ENCODE measurements at places on chromosomes 11 and 22. TPM values are rescaled to one million over a fixed set of nuclear protein-coding genes. Genes with fewer than 3 reads are reported as not detected.

The MED15 gene
- 7.3 TPM for polyA plus RNA-seq

DNA sequence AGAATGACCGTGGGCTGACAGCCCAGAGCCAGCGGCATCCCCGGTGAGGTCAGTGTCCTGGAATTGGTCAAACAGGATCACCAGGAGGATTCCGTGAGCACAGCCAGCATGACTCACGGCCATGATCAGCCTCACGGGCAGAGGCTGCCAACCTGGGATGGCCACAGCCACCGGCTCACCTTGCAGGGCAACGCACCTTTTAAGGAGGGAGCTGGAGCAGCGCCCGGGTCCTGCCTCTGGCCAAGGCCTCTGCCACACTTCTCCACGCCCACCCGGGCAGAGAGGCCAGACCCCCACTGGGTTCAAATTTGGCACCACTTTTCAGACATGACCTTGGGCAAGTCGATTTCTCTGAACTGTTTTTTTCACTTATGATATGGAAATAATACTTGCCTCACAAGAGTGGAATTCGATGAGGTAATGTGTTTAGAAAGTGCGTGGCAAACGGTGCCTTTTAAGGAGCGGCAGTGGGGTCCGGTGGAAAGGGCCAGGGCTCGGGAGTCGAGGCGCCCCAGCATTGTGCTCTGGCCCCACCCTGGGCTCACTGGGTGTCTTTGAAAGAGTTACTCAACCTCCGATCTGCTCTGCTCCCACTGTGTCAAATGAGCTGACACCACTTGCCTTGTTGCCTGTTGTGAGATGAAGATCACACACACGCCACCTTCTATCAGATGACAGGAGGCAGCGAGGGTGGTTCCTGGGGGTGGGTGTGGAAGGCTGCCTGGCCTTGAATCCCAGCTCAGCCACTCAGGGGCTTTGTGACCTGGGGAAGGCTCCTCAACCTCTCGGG lies 16.0 kb downstream of the TXN2 start:
- no peaks in the 10 kb centered on the region for H3K36me3 ChIP-seq
- H3K4me3 ChIP-seq, result no peak overlapping the region
- no peaks in the 10 kb centered on the region for H3K27me3 ChIP-seq
- H3K27ac ChIP-seq, result no peak overlapping the region
- DNase-seq, result no peak

DNA sequence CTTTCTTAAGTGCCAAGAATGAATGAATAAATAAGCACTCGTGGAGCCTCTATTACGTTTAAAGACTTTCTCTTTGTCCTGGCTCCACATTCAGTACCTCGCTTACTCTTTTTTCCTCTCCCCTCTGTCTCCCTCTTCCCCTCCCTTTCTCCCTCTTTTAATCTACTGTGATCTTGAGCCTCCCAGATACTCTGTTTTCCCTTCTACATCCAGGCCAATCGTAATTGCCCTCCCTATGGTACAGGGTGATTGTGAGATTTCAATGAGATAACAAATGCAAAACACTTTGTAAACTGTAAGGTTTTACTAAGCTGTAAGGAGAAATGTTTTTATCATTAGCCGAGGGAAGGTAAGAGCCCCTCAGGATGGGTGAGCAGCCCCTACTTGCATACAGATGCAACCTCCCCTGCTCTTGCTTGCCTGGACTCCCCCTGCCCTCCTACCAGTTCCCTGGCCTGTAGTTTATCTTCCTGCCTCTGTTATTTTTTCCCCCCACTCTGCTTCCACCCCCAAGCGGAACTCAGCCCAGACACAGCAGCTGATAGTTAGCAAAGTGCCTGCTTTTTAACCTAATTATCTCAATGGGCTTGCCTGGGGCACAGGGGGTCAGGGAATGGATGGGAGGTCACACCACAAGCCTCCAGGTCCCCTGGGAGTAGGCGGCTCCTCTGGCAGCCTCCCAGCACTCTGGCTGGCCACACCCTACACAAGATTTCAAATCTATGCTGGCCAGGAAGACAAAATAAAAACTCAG lies 76.9 kb upstream of the CADM1 start:
- no peak overlapping the region for H3K27ac ChIP-seq
- no peak for DNase-seq
- H3K27me3 ChIP-seq, result no peaks in the 10 kb centered on the region
- no peaks in the 10 kb centered on the region for H3K4me1 ChIP-seq
- no peak overlapping the region for H3K4me3 ChIP-seq

DNA sequence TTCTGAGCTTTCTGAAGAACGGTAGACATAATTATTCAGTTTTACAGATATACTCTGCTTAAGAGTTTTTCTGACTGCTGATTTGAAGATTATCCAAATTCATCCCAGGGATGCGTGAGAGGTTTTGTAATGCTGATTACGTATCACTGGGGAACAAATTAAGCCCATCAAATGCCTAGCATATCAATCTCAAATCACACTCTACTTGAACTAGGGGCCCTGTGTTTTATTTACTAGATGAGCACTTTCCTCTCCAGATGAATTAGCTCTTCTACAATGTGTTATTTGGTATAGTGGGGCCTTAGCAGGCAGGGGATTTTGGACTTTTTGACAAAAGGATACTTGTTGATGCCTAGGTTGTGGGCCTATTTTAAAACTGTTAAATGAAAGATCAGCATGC lies 177.9 kb downstream of the JRKL start:
- no peaks in the 10 kb centered on the region for H3K36me3 ChIP-seq
- no peak for DNase-seq
- no peaks in the 10 kb centered on the region for H3K4me1 ChIP-seq
- no peak overlapping the region for H3K27ac ChIP-seq
- no peak overlapping the region for H3K4me3 ChIP-seq

- H3K27ac ChIP-seq, result no peak overlapping the region
- H3K4me1 ChIP-seq, result peaks cover 5% of the 10 kb centered on the region
- peaks cover 47% of the 10 kb centered on the region for H3K27me3 ChIP-seq
- no peak for DNase-seq
These were observed 159.9 kb downstream of the TEAD1 start for GRCh38 chr11:12834166-12834565.

DNA sequence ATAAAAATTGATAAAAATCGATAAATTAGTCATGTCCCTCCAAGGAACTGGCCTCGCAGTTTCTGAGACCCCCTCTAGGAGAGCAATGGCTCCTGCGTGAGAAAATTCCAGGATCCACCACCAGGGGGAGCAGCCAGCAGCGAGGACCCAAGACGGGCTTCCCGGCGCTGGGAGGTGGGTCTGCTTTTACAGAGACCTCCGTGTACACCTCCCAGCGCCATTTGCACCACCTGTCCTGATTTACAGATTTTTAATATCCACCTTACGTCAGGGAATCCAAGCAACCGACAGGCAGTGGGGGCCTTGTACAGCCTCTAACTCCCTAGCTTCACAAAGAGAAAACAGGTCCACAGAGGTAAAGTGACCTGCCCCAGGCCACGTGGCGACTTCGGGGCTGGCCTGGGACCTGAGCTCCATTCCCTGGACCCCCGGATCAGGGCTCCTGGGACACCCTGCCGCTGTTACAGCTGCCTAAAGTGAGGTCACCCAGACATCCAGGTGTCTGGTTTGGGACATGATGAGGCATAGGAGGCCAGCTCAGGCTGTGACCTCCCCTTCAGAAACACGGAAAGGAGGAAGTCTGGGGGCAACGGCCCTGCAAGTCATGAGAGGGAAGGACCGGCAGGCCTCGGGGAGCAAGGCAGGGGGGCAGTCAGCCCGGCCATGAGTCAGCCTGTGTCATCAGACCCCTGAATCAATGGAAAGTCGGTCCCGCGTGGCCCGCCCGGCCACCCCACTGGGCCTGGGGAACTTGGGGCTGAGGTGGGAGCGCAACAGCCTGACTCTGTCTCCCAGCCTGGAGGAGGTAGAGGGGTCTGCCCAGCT lies 3.5 kb downstream of the OSM start:
- DNase-seq, result peak; percentile 72
- H3K27me3 ChIP-seq, result no peaks in the 10 kb centered on the region
- peak overlapping the region; percentile 57 for H3K27ac ChIP-seq

The TMPRSS6 gene
- 0.08 TPM for polyA plus RNA-seq

The PANX3 gene
- polyA plus RNA-seq, result not detected

The TOMM22 gene
- 70.2 TPM for polyA plus RNA-seq

The MS4A3 gene
- polyA plus RNA-seq, result not detected

The BRSK2 gene
- 0.10 TPM for polyA plus RNA-seq

- H3K36me3 ChIP-seq, result no peaks in the 10 kb centered on the region
- no peak overlapping the region for H3K27ac ChIP-seq
- no peaks in the 10 kb centered on the region for H3K4me1 ChIP-seq
- DNase-seq, result no peak
- H3K4me3 ChIP-seq, result no peak overlapping the region
- H3K27me3 ChIP-seq, result peaks cover 10% of the 10 kb centered on the region
These were observed 38.3 kb upstream of the CEP295 start for GRCh38 chr11:93623179-93623578.

GRCh38 chr11:73528483-73529203 lies 69.3 kb downstream of the FAM168A start:
- no peaks in the 10 kb centered on the region for H3K36me3 ChIP-seq
- DNase-seq, result no peak
- peak overlapping the region; percentile 79 for H3K4me3 ChIP-seq

The MRGPRX4 gene
- polyA plus RNA-seq, result not detected

The OR4A15 gene
- not detected for polyA plus RNA-seq

The WT1 gene
- polyA plus RNA-seq, result not detected

- no peak overlapping the region for H3K4me3 ChIP-seq
- H3K27ac ChIP-seq, result no peak overlapping the region
- H3K27me3 ChIP-seq, result peaks cover 53% of the 10 kb centered on the region
- H3K36me3 ChIP-seq, result peaks cover 19% of the 10 kb centered on the region
These were observed 48.4 kb upstream of the THY1 start for GRCh38 chr11:119471329-119471728.

GRCh38 chr11:8221046-8221723 lies 42.5 kb downstream of the LMO1 start:
- no peaks in the 10 kb centered on the region for H3K27me3 ChIP-seq
- no peaks in the 10 kb centered on the region for H3K36me3 ChIP-seq
- peaks cover 5% of the 10 kb centered on the region for H3K4me1 ChIP-seq
- no peak for DNase-seq

GRCh38 chr22:20853236-20853660 lies 5.4 kb downstream of the PI4KA start:
- H3K27ac ChIP-seq, result no peak overlapping the region
- H3K27me3 ChIP-seq, result no peaks in the 10 kb centered on the region
- no peaks in the 10 kb centered on the region for H3K36me3 ChIP-seq
- no peak overlapping the region for H3K4me3 ChIP-seq

The RIMBP3B gene
- polyA plus RNA-seq, result 0.21 TPM

DNA sequence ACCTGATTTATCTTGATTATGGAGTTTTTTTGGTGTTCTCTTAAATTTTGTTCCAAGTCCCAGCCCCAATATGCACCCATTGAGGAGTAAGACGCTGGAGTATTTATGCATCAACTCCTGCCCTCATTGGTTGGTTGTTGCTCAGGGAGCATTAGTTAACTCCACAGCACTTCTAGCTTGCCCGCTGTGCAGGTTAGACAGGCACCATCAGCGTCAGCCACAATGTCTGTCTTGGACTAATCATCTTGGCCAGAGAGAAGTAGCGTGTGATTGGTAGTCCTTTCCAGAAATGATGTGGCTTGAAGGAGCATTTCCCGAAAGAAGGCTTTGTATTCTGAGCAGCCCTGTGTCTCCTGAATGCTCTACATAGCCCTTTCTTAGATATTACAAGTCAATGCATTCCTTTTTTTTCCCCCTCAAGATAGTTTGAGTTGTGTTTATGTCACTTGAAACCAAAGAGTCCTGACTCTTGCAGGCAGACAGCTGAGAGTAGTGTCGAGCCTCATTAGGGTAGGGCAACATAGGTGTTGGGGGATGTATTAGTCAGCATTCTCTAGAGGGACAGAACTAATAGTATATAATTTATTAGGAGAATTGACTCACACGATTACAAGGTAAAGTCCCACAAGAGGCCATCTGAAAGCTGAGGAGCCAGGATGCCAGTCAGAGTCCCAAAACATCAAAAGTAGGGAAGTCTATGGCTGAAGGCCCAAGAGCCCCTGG lies 94.6 kb upstream of the RCN1 start:
- no peaks in the 10 kb centered on the region for H3K36me3 ChIP-seq
- H3K4me1 ChIP-seq, result peaks cover 5% of the 10 kb centered on the region
- H3K27ac ChIP-seq, result no peak overlapping the region
- H3K27me3 ChIP-seq, result peaks cover 13% of the 10 kb centered on the region
- no peak overlapping the region for H3K4me3 ChIP-seq

DNA sequence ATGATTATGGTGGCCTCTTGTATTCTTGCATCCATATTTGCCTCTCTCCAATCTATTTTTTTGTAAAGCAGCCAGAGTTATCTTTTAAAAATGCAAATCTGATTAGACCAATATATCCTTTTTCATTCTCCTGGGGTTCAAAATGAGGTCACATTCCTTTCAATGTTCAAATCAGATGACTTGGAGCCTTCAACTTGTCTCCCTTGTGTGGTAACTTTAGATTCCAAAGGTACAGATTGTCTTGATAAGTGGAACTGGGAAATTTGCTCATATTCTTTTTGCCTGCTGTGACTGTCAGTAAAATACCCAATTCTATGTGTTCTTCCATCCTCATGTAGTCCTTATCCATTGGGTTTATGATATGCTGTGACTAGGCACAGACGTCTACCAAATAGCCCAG lies 15.1 kb upstream of the CAPRIN1 start:
- H3K27ac ChIP-seq, result no peak overlapping the region
- no peak overlapping the region for H3K4me3 ChIP-seq
- H3K27me3 ChIP-seq, result peaks cover 14% of the 10 kb centered on the region

The CCDC87 gene
- not detected for polyA plus RNA-seq

The OR8G1 gene
- not detected for polyA plus RNA-seq

GRCh38 chr22:27318516-27318915 lies 483.0 kb downstream of the MN1 start:
- H3K27ac ChIP-seq, result no peak overlapping the region
- H3K27me3 ChIP-seq, result peaks cover 38% of the 10 kb centered on the region

DNA sequence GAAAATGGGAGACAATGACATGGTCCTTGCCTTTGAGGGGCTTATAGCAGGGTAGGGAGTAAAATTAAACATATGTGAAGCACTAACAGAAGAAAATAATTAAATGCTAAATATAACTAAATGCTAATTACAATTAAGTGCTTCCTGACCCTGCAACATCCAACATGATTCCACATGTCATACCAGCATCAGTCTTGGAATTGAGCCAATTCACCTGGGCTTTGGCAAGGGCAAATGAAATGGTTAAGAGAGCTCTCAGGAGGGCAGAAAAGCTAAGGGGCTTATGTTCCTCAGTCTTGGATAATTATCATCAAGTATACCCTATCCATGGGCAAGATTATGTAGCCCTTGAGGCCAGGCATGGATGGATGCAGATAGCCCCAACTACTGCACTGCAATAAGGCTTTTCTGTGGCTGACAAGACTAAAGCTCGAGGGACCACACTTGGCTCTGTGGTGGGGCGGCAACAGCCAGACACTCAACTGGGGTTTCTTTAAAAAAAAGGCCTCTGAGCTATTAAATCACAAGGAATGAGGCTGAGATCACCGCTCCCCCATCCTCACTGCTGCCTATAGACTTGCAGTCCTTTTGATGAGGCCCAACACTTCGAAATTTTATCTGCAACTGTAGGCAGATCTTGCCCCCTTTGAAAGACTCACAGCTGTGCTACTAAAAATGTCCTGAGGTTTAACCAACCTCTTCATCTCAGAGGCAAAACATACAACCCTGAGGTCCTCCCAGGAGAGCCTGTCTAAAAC lies 39.0 kb downstream of the IL18BP start:
- no peaks in the 10 kb centered on the region for H3K36me3 ChIP-seq
- H3K27ac ChIP-seq, result no peak overlapping the region
- no peak for DNase-seq
- H3K4me3 ChIP-seq, result no peak overlapping the region

The AQP11 gene
- 0.90 TPM for polyA plus RNA-seq

The PGA5 gene
- not detected for polyA plus RNA-seq

The PRRG4 gene
- polyA plus RNA-seq, result not detected

The PRG3 gene
- not detected for polyA plus RNA-seq

The RRP8 gene
- polyA plus RNA-seq, result 13.7 TPM

Data from naive B cell (primary cell).